ENCODE measurements at places on chromosomes 5 and 9.

DNA sequence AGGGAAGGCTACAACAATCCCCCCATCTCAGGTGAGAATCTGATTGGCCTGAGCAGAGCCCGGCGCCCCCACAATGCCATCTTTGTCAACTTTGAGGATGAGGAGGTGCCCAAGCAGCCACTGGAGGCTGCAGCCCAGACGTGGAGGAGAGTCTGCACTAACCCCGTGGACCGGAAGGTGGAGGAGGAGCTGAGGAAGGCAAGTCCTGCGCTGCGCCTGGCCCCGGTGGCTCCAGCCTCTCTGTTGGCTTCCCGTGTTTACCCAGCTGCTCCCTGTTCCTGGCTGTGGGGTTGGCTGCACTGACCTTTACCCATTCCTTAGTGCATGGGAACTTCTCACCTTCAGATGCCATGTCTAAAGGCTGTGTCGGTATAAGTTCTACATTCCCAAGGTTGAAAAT, 11.0 kb upstream of the CEL start:
- no peak for DNase-seq

- DNase-seq: no peak
Measured at GRCh38 chr5:138873466-138874221, 1.5 kb downstream of the LRRTM2 start.

- DNase-seq: no peak
Measured at GRCh38 chr5:178422400-178422775, 167.8 kb downstream of the COL23A1 start.

- peak; percentile 95 for DNase-seq
Measured at GRCh38 chr5:172412724-172413286, 41.5 kb downstream of the SH3PXD2B start.

All from ELR (cell line).